ENCODE measurements at places on chromosomes 2 and 18.

- DNase-seq, result no peak
Measured at GRCh38 chr2:26615860-26616705, 25.1 kb downstream of the CIB4 start.

GRCh38 chr18:34709750-34710441 lies at the start of gene DTNA:
DTNA (plus strand) TSS chr18:34710298; CDS start chr18:34755977, 45,679 bp downstream.
- DNase-seq, result no peak

DNA sequence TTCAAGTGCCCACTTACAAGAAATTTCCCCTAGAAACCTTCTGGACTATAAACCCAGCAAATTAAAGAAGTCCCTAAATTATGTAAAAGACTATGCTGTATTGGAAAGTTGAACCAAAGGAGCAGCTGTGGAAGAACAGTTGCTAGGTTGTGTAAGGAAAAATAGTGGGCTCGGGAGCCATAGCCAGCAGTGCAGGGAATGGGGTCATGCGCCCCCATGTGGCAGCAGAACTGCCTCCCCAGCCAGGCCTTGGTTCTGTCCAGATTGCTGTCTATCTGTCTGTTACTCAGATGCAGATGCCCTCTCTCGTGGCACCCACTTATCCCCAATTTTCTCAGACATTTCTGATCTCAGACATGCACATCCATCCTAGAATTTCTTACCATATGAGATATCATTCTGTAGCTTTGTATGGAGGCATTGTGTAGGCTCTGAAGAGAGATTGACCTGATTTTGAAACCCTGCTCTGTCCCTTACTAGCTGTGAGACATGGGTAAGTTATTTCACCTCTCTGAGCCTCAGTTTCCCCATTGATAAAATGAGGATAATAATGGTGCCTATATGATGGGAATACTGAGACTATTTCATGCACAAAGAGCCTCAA lies 258.3 kb downstream of the SS18 start:
- no peak for DNase-seq

- no peak for DNase-seq
Measured at GRCh38 chr2:206096876-206097275, 10.9 kb upstream of the INO80D start.

DNA sequence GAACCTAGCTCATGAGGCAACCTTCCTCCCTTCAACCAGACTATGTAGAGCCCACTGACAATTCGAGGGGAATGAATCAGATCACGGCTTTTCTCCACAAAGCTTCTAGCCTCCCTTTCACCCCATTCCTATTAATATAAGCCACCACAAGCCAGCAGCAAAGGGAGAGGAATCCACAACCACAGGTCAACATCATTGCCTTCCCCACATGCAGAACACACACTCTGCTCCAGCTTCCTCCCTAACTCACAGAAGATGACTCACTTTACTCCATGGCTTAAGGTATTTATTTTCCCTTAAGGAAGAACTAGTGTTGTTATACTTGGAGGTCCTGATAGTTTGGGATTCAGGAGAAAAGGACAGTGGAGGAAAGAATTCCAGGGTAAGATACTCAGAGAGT lies 272.2 kb downstream of the C1D start:
- DNase-seq, result no peak

DNA sequence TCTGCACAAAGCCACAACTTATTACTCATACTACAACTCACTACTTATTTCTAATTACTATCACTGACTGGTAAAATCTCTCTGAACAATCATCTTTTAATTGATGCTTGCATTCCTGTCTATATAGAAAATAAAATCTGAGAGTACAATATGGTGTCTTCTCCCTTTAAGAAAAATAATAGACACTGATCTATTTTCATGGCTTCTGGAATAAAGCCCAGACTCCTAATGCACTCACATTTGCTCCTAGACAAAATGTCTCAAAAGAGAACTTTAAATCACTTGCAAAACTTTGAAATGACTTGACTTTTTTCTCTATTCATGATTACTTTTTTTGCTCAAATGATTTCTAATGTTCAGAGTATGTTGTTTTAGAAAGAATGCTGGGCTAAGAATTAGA lies 28.7 kb downstream of the ESCO1 start:
- no peak for DNase-seq

- DNase-seq, result no peak
Measured at GRCh38 chr2:216683846-216684245, 11.5 kb downstream of the IGFBP5 start.

DNA sequence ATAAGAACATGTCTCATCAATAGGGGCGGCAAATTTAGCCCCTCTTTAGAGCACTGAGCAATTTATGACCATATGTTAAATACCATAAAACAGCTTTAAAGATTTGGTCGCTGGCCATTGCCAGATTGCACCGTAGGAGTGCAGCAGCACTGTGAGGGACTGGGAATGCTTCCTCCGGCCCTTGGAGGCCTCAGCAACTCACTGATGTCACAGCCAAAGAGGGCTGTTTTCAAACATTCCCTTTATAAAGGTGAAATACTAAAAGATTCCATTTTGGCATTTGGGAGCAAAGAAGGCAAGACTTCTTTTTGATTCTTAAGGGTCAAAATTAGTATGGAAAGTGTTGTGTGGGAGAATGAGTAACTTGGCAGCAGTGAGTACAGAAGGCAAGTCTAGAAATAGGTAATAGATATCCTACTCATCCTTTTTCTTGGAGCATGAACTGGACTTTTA lies 63.7 kb downstream of the BABAM2 start:
- no peak for DNase-seq

- DNase-seq, result no peak
Measured at GRCh38 chr18:56676639-56677038, 25.5 kb downstream of the WDR7 start.

DNA sequence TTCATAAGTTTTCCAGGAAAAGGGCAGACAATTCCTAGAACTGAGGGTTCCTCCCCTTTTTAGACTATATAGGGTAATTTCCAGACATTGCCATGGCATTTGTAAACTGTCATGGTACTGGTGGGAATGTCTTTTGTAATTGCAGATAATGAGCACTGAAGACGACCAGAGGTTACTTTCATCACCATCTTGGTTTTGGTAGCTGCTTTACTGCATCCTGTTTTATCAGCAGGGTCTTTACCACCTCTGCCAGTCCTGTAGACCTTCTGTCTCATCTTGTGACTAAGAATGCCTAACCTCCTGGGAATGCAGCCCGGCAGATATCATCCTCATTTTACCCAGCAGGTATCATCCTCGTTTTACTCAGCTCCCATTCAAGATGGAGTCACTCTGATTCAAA lies 583.9 kb upstream of the KLHL29 start:
- DNase-seq, result no peak

- DNase-seq, result no peak
Measured at GRCh38 chr2:98263362-98263761, 82.9 kb upstream of the CNGA3 start.

GRCh38 chr2:28450901-28451565 lies 44.8 kb upstream of the PLB1 start:
- no peak for DNase-seq

DNA sequence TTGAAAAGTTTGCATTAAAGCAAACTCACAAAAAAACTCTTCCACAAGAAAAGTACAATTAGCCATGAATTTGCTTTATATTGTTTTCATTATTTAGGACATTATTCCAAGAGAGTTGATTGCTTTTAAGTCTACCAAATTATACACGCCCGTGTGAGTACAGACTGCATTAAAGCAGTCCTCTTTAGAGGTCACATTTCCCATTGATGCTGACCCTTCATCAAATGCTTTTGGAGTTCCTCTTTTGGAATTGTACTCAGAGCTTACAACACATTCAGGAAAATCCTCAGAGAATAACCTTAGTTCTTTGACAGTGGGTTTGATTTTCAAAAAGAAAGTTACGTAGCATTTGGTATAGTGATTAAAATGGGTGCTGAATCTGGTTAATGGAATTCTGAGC lies 256.1 kb downstream of the CDH2 start:
- no peak for DNase-seq

- no peak for DNase-seq
Measured at GRCh38 chr18:9661564-9661963, 46.5 kb upstream of the RAB31 start.

- DNase-seq, result no peak
Measured at GRCh38 chr2:46719487-46719886, 196.1 kb downstream of the MCFD2 start.

DNA sequence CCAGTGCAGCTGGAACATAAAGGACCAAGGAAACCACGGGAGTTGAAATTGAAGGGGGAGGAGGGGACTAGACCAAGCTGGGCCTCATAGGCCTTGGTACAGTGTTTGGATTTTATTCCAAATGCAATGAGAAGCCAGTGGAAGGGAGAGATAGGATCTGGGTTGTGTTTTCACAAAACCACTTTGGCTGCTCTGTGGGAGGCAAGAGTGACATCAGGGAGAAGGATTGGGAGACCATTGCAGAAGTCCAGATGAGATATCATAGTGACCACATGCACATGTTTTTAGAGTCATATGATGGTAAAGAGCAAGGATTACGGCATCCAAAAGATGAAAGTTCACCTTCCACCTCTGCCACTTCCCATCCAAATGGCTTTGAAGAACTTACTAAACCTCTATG lies 210.2 kb downstream of the PAX3 start:
- no peak for DNase-seq

DNA sequence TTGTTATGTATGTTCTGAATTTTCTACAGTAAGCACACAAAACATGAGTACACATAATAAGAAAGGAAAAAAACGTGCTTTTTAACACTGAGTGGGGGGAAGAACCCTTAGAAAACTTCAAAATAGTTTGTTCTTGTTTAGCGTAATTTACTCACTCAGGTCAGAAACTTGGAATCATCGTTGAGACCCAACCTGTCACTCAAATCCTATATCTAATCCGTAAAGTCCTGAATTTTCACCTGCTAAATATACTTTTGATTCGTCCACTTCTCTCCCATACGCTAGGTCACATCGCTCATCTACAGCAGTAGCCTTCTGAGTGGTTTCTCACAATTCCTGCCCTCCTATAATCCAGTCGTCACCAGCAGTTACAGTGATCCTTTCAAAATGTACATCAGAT lies 767 bp downstream of the TPRKB start:
- no peak for DNase-seq

- no peak for DNase-seq
Measured at GRCh38 chr2:225025917-225026571, 16.2 kb downstream of the DOCK10 start.

DNA sequence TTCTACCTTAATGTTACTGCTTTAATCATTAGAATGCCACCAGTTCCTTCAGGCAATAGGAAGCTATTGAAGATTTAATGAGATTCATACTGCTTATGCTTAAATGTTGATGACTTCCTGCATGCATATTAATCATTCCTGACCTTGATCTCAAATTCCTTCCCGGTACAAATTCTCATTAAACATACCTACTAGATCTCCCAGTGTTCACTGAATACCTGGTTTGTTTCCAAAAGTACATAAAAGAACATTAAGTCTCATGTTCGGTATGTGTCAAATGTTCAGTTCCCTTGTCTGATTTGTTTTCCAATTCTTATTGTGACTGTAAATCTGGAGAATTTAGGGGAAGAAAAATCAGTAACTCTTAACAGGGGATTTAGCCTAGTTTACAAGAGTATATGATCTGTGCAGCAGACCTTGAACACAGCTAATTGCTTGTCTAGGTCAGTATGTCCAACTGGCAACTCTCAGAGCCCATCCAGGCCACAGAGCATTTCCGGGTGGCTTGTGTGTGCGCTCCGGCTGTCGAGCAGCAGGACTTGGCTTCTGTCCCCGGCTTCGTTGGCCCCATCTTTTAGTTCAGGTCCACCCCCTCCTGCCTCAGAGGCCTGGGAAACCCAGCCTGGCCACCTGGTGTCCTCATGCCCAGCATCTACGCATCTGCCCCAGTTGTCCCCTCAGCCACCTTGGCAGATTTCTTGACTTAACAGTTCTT lies 13.1 kb downstream of the METAP1D start:
- DNase-seq, result no peak

DNA sequence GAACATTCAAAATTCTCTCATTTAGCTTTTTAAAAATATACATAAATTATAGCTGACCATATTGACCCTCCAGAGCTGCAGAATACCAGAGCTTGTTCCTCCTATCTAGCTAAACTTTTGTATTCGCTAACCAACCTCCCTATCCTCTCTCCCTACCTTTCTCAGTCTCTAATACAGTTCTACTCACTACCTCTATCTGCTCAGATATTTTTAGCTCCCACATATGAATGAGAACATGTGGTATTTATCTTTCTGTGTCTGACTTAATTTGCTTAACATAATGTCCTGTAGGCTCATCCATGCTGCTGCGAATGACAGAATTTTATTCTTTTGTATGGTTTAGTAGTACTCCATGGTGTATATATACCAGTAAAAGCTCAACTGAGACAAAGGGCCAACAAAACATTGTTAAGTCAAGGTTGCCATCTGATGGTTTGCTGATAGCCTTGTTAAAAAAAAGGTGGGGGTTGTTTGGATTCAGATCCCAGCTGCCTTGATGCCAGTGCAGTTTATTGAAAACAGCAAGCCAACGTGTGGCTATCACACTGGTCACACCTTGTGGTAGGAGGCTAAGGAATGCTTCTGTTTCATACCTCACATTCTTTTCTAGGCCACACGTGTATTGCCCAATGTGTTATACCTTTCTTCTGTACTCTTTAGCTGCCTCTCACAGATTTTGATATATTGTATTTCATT lies 101.5 kb downstream of the VWA3B start:
- no peak for DNase-seq

GRCh38 chr18:77105680-77106079 lies 26.9 kb downstream of the MBP start:
- no peak for DNase-seq

GRCh38 chr2:85319796-85320195 lies 8.0 kb downstream of the TGOLN2 start:
- DNase-seq, result no peak

- DNase-seq, result no peak
Measured at GRCh38 chr2:15145919-15146318, 415.2 kb downstream of the NBAS start.

DNA sequence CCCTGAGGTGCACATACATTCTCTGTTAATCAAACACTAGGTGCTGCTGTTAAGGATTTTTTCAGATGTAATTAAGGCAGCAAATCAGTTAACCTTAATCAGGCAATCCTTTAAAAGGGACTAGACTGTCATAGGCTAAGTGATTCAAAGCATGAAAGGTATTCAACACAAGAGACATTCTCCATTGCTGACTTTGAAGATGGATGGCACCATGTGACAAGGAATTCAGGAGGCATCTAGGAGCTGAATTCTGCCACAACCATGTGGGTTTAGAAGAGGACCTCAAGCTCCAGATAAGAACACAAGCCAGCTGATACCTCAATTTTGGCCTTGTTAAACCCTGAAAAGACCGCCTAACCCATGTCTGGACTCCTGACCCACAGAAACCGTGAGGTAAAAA lies 84.0 kb downstream of the SMAD2 start:
- no peak for DNase-seq
